ENCODE measurements at places on chromosomes 4 and X.
A peak's percentile ranks its signal among the peaks of the same experiment; 100 is the strongest.

- no peak for DNase-seq
These were observed 22.6 kb downstream of the ADAMTS3 start for GRCh38 chr4:72546456-72546855.

DNA sequence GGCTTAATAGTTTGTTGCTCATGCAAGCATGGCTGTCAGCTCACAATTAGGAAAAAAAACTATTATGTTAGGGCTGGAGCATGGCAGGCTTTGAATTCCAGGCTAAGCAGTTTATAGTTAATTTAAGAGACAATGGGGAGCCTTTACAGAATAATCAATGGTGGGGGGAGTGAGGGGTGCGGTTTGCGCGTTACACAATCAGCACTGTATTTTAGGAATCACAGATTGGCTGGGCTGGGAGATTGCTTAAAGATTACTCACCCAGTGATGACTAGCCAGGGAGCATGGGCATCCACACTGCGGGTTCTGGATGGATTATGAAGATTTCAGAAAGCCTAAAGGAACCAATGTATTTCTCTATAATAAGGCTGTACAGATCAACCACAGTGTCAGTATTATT lies 186.6 kb downstream of the SOX3 start:
- no peak for DNase-seq

DNA sequence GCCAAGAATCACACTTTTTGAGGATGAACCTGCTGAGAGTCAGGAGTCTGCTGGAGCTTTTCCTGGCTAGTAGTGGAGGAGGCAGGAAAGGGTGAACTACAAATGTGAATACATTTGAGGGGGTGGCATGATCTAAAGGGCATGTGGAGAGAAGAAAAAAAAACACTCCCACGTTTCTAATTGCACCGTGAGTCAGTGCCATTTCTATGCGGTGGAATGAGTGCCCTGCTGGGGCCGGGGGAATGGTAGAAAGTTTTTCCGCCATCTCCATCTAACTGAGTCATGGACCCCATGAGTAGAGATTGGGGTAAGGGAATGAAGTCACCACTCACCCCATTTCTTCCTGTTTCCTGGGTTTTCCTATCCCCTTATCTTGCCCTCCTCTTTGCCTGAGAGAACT lies 19.8 kb downstream of the BEX3 start:
- no peak for DNase-seq

- DNase-seq: no peak
These were observed 112.5 kb downstream of the LDB2 start for GRCh38 chr4:16785793-16786527.

DNA sequence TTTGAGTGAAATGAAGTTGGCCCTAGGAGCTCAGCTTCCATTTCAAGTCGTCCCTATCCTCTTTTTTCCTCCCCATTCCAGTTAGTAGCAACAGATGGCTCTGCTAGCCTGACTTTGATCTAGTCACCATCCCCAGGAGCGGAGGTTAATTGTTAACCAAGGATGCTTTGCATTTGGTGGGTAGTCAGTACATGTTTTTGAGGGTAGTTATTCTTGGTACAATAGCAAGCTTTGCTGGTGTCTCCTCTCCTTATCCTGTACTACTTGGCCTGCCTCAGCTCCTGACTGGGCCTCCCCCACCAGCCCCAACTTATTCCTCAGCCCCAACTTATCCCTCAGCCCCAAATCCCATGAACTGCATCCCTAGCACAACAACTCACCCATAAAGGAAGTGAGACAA lies 14.8 kb upstream of the RTL5 start:
- no peak for DNase-seq

GRCh38 chrX:121558886-121559285 lies 511.5 kb downstream of the GLUD2 start:
- no peak for DNase-seq

DNA sequence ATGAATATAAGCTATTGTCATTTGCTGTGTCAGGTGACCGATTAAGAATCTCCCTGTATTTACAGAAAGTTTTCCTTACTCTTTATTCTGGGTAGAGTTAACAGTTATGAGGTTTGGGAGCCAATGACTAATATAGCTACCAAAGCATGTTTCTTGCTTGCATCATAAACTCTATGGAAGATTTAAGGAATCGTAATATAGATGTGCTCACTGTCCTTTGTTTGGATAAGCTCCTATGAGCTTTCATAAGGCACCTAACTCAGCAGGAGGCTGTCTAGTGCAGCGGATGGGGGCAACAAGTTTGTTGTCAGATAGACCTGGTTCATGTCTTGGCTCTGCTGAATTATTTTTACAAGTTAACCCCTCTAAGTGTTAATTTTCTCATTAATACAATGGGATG lies 75.0 kb upstream of the PAQR3 start:
- no peak for DNase-seq

- no peak for DNase-seq
These were observed 46.1 kb downstream of the SETD7 start for GRCh38 chr4:139509727-139510410.

- DNase-seq: peak; percentile 31
These were observed 185.6 kb downstream of the RAP1GDS1 start for GRCh38 chr4:98446499-98447375.

DNA sequence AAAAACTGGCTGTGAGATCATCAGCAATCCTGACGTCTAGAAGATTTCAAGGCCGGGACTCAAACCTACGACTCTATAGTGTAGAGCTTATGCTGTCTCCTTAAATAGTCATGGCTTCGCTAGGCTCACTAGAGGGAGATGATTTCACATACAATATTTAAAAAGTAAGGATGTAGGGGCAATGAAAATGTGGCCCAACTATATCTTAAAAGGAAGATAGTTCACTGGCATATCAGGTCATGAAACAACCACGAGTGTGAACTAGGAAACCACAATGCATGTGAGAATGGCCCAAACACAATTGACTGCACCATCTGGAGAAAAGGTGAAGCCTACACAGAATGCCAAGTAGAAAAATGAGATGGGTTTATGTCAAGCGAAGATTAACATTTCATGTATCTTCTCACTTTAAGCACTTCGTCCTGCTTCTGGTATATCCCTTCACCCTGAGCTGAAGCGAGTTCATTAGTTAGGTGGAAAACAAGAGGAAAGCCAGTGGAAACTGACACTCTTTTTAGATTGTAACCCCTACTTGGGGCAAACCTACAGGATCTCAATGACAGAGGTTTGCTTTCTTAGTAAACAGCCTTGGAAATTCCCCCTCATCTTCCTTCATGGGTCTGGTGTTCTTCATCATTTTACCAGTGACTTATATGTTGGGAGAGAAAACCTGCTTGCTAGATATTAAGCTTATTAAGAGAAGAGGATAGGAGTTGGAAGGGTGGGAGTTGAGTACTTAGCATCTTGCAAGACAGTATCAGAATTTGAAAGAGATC lies 17.4 kb downstream of the FAM9C start:
- no peak for DNase-seq

- no peak for DNase-seq
These were observed 5.7 kb upstream of the SLC25A4 start for GRCh38 chr4:185137233-185137925.

DNA sequence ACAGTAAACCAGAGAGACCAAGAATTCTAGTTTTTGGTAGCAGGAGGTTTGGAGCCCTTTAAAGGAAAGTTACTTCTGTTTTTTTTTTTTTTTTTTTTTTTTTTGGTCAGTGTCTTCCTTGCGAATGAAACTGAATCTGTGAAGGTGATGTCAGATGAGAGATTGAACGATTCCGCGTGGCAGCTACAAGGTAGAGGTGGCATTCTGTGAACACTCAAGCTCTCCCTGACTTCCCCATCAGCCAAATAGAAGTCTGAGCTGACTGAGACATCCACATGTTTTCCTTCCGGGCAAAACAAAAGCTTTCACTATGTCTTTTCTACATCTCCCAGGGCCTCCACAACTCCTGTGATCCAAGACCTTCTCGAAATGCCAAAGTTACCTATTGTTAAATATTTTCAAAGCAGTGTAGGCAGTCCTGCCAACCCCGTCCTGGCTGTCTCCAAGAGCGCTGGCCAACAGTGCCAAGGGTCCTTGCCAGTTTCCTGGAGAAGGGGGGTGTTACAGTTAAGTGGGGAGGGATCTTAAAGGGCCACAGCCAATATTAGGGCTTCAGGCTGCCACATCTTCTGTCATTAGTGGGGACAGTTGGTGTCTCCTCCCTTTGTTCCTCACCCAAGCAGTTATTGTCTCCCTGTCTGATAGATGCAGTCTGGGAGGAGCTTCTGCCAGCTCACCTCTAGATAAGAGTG lies 102.9 kb upstream of the SLC34A2 start:
- no peak for DNase-seq

DNA sequence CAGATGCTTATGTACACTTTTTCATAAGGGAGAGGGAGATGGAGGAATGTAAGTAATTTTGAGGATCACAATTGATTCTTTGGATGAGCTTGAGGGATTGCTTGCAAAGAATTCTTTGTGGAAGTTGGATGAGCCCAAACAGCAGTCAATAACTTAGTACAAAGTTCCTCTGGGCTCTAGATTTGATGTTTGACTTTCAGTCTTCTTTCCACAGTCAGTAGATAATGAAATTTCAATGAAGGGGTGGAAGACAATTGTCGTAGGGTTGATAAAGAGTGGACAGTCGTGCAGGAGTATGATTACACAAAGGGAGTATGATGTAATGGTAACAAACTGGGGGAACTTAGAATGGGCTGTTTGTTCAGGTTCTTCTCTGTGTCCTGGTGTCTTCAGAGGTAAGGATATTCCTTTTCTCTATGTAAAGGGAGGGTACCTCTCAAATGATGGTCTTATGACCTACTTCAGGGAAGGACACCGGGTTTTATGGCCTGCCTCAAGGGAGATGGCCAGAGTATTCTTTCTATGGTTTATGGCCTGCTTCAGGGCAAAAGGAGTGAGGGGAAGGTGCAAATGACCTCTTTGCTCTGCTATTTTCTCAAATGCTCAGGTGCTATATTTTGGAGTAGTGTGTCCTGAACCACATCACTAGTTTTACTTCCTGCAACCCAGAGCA lies 1.7 kb upstream of the ABRAXAS1 start:
- no peak for DNase-seq

DNA sequence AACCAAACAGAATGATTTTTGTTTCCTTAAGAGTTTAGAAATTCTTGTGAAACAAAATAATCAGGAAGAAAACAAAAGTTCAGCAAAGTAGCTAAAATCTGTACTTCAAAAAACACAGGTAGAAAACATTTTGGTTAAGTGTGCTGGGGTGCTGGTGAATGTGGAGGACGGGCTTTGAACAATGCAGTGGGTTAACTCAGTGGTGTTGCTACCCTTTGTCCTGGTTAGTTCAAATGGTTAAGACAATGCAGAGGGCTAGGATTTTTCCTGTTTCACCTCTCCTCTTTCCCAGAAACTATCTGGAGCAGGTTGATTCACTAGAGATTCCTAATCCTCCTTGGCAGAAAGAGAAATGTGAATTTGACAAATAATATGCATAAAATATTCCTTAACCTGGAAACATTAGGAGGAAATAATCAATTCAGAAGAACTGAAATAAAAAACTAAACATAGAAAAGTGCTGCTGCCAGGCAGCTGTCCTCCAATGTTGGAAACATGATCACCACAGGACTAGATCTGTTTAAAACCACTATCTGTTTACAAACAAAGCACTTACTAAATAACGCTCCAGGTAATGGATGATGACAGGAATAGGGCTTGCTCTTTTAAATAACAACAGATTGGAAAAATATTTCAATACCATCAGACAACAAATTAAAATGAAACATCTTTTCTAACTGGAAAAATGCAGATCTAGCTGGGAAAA lies 148.9 kb downstream of the MAML3 start:
- no peak for DNase-seq

DNA sequence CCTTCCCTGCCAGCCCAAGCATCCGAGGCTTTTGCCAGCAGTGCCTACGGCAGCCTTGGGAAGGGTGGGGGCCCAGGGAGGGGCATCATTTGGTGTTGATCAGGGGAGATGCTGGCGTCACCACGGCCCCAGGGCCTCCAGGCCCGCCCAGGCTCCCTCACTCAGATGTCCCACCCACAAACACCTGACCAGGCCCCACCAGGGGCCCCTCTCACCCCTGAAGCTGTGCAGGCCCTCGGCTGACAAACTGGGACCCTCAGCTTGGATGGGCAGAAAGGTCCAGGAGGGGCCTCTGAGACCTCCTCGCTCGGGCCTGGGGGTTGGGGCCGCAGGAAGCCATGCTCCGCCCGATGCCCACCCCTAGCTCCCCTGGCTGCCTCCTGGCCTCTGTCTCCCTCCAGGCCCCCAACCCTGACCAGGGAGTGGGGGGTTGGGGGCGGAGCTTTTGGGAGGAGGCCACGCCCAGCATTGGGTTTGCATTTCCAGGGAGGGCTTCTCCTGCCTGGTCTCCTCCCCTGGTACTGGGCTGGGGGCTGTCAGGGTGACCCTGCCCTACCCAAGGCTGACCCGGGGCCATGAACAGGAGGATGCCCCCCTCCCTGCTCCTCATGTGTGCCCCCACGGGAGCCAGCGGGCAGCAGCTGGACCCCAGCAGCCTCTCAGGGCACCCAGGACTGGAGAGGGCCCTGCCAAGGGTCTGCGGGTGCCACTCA lies 33.4 kb upstream of the SPON2 start:
- DNase-seq: no peak

All from CD4-positive, alpha-beta T cell (primary cell).